ENCODE measurements at places on chromosomes 1 and 21.

- no peak for DNase-seq
Observed at GRCh38 chr1:119332622-119333021, 36.0 kb upstream of the HAO2 start.

DNA sequence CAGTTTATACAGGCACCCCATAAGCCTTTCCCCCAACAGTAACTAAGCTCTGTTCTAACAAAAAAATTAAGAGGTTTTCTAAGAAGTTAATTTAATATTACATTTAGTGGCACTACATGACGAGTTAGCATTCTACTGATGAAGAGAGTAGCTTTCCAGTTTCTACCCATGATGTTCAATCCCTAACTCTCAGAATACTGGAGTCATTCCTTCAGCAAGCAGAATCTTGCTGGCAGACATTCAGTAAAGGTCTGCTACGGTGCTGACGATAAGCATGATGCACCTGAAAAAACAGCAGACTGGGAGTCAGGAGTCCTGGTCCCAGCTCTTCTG, 24.5 kb downstream of the SRSF4 start:
- no peak for DNase-seq

DNA sequence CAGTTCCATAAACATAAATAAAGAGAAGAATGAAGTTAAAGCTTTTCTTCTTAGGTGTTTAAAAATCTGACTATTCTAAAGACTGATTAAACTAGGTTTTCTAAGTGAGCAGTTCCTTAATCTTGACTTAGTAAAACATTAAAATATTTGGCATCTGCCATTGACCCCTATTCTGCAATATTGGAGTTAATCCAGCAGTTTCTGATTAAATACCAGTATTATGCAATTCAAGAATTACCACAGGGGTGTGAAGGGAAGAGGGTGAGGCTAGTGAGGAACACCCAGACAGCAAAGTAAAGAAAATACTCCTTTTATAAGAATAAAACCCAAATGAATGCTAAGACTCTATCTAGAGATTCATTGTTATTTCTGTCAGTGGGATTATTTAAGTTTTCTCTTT, 40.9 kb downstream of the CLIC4 start:
- peak; percentile 48 for DNase-seq

GRCh38 chr1:221672239-221672645, 69.6 kb downstream of the DUSP10 start:
- peak; percentile 75 for DNase-seq

- no peak for DNase-seq
Observed at GRCh38 chr1:241899210-241899609, 51.2 kb downstream of the EXO1 start.

- DNase-seq: peak; percentile 51
Observed at GRCh38 chr1:94463765-94464330, 45.7 kb downstream of the ABCD3 start.

DNA sequence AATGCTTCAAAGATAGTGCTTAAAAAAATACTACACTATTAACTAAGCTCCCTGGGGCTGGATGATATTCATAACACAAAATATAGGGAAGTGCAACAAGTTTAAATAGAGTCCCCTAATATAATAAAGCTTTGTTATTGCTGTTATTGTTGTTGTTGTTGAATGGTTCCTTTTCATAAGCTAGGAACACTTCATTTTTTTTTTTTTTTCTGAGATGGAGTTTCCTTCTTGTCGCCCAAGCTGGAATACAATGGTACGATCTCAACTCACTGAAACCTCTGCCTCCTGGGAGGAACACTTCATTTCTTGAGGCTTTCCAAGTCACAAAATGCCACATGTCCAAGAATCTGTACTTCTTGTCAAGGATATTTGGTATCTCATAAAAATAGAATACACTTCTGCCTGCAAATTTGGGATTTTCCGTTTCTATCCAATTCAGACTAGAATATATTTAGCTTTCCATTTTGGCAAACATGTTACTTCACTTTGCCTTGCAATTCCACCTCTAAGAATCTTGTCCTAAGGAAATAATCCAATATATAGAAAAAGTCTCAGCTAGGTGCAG, 21.1 kb downstream of the WDR47 start:
- no peak for DNase-seq

DNA sequence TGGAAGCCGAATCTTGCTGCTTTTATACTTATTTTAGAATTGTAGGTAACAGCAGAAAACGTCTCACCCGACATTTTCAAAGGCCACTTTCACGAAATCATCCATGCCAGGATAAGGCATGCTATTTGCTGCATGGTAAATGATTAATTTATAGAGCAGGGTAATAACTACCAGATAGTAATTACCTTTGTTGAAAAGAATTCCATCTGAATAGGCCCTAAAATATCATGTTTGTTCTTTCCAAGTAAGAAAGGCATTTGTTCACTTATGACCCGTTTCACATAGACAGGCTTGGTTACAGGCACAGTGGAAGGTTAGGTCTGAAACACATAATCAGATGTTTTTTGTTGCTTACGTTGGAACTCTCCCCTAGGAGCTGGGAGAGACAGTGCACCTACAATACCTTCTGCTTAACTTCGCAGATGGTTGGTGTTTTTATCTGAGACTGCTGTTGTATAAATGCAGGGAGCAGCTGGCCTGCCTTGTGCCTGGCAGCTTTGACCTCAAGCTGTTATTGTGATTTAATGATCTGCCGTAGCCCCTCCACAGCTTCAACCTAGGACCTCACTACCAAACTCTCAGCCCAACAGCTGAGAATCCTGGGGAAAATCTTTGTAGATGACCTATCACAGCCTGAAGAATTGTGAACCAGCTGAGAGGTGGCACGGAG, 1.6 kb downstream of the SLC44A3 start:
- DNase-seq: no peak

GRCh38 chr21:14526836-14527695, 19.0 kb downstream of the SAMSN1 start:
- DNase-seq: no peak

- peak; percentile 89 for DNase-seq
Observed at GRCh38 chr1:232704694-232705680, 75.1 kb upstream of the SIPA1L2 start.

GRCh38 chr1:20684651-20685050, 23.5 kb upstream of the DDOST start:
- DNase-seq: no peak

- no peak for DNase-seq
Observed at GRCh38 chr1:46005594-46005993, 126.8 kb downstream of the PIK3R3 start.

GRCh38 chr1:101025283-101025656, 314 bp downstream of the DPH5 start:
- DNase-seq: peak; percentile 34

DNA sequence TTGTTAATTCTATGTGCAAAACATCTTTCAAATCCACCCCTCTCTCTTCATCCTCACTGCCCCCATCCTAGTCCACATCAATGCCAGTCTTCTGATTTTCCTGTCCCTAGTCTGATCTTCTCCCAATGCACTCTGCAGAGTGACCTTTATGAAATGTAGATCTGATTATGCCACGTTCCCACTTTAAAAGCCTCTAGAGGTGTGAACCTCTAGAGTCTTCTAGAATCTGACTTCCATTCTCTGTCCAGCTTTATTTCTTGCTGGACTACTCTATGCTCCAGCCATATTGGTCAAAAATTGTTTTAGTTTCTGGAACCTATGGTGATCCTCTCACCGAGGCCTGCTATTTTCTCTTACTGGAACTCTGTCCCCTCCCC, 32.5 kb downstream of the ZNF648 start:
- no peak for DNase-seq

DNA sequence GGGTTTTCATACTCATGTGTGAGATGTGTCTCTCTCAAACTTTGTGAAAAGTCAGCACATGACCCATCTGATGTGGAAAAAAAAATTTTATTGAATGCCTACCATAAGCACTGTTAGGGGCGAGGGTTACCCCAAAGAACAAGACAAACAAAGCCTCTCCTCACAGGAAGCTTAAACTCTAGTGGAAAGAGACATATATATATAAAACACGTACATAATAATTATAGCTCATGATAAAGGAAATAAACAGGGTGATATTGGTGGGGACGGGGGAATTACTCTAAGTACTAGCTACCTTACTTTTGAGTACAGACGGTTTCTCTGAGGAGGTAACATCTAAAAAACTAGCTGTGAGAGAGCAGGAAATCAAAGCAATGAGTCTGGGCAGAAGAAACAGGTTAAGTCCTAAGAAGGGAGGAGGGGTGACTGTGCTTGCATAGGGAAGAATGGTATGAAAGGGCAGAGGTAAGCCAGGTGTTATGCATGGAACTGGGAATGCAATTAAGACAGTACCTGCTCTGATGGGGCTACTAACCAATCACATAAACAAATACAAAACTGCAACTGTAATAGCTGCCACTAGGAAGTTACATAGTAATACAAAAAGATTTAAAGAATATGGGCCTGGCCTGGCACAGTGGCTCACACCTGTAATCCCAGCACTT, 4.5 kb downstream of the LIN9 start:
- DNase-seq: no peak

GRCh38 chr1:119968601-119969000, 72.3 kb upstream of the ADAM30 start:
- no peak for DNase-seq

- DNase-seq: no peak
Observed at GRCh38 chr1:158819461-158820443, 11.4 kb upstream of the MNDA start.

DNA sequence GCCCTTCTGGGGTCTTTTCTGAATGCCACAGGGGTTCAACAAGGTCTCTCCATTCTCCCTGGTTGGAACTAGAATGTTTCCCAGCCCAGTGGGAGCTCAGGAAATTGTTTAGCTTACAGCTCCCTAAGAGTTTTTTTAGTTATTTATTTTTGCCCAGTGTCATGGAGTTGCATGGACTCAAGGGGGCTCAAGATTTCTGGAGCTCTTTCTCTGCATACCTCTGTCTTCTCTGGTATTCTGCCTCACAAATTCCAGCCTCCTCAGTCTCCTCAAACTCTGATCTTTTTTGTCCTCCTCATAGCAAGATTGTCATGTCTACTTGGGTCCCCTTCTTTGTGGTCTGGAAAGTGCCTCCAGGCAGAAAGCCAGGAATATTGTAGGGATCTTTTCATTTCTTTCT, 15.9 kb upstream of the PPP2R5A start:
- DNase-seq: no peak

GRCh38 chr1:53116307-53116810, 26.1 kb downstream of the SLC1A7 start:
- no peak for DNase-seq

Measured in EL (cell line).